CD4-positive, alpha-beta T cell treated with Interleukin-17A for 4 hours (primary cell): ENCODE measurements at places on chromosomes 3 and 15.

- no peak for DNase-seq
Observed at GRCh38 chr3:2301361-2301760, 202.7 kb downstream of the CNTN4 start.

- no peak for DNase-seq
Observed at GRCh38 chr3:160809453-160809852, 53.4 kb downstream of the PPM1L start.

DNA sequence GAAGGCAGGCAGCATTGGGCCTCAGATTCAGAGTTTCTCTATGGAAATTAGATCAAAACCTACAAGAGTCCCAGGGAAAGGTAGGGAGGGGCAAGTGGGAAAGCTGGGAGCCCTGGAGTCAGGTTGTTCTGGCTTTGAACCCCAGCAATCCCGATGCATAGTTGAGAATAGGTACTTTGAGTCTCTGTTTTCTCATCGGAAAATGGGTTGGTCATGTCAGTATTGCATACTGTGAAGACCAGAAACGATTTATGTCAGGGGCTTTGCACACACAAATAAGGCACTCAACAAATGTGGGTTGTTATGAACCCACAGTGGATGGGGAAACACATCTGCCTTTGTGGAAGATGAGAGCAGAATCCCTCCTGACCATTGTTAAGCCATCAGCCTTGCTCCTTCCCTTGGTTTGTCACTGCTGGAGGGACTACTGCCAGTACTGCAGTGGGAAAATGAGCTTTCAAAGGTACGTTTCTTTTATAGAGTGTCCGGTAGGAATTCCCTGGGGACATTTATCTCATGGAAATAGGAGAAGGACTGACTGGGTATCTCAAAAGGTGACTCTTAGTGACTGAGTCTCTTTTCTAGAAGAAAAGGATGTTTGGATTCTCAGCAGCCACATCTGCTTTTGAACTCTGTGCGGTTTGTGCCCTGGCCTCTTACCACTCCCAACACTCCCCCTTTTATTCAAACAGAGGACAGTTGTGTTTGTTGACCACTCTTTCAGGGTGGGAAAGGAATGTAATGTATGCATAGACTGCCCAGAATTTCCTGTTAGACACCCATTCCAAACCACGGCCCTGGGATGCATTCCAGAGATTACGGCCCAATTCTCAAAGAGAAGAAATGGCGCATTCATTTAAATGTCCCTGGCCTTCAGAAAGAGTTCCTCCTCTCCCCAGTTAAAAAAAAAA lies 54.6 kb upstream of the VILL start:
- no peak for DNase-seq

GRCh38 chr3:56921573-56922453 lies 120.1 kb upstream of the ARHGEF3 start:
- peak; percentile 58 for DNase-seq

- DNase-seq: no peak
Observed at GRCh38 chr3:123157209-123157597, 44.5 kb upstream of the SEC22A start.

- no peak for DNase-seq
Observed at GRCh38 chr3:195284842-195285241, 13.9 kb upstream of the XXYLT1 start.

- DNase-seq: no peak
Observed at GRCh38 chr3:39118931-39119660, 11.6 kb downstream of the TTC21A start.

DNA sequence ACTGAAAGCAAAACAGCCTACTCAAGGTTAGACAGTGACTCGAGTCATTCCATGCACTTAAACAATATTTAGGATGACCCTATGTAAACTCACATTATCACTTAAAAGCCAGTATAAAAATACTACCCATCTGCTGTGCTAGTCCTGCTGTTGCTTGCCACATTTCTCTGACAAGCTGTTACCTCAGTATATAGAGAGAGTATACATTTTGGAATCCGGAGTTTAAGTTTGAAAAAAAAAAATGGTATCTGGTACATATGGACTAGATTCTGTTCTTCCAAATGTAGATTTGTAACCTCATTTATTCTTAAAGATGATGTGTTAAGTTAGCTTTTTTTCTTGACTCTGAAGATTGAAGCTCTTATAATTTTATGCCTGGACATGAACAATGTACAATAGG lies 503.8 kb upstream of the TPRG1 start:
- DNase-seq: no peak

- DNase-seq: no peak
Observed at GRCh38 chr3:50165910-50166538, 10.9 kb downstream of the SEMA3F start.

DNA sequence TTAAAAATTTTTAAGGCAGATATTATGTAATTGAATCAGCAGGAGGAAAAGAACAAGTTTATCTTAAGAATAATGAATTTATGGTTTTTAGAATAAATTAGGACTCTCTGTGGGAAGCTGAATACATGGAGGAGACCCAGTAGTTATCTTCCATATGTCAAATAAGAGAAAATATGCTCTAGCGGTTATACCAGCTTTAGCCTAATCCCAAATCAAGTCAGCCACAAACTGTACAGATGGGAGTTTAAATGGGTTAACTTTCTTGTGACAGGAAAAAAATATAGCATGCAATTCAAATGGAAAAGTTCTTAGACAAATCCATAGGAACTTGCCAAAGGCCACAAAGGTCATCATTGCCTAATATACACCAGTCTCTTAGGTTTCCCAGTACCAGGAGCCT lies 84.3 kb downstream of the TTBK2 start:
- no peak for DNase-seq

DNA sequence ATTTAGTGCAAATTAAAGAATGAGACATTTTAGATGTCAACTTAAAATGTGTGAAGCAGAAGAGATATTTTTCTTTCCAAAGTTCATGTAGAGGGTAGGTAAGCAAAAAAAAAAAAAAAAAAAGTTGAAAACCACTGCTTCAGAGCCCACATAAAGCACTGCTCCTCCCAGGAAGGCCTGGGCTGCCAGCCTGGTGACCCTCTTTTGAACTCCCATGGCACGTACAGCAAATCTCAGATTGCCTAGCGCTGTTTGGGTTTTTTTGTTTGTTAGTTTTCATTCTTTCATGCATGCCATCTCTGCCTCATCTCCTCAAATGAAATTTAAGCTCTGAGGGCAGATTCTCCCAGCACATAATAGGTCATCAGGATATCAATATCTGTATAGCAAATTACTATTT lies 120.1 kb downstream of the SRGAP3 start:
- DNase-seq: no peak

GRCh38 chr3:13162549-13163320 lies 89.5 kb upstream of the IQSEC1 start:
- no peak for DNase-seq

GRCh38 chr15:72207558-72208085 lies 10.0 kb upstream of the GRAMD2A start:
- no peak for DNase-seq

DNA sequence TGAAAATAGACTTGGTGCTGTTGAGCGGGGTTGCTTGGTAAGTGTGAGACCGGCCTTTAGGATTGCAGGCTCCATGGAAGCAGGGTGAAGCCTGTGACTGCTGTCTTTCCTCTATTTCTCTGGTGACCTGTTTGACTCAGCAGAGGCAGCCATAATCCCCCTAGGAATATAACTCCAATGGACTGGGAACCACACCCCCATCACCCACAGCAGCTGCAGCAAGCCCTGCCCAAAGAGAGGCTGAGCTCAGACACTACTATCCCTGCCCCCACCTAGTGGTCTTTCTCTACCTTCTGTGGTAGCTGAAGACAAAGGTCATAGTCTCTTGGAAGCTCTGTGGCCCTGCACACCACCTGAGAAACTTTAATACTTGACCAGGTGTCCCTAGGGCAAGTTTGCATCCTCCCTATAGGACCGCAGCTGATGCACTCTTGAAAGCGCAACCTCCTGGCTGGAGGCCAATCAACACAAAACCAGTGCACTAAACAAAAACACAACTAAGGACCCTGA lies 133.6 kb upstream of the MRPL3 start:
- no peak for DNase-seq

DNA sequence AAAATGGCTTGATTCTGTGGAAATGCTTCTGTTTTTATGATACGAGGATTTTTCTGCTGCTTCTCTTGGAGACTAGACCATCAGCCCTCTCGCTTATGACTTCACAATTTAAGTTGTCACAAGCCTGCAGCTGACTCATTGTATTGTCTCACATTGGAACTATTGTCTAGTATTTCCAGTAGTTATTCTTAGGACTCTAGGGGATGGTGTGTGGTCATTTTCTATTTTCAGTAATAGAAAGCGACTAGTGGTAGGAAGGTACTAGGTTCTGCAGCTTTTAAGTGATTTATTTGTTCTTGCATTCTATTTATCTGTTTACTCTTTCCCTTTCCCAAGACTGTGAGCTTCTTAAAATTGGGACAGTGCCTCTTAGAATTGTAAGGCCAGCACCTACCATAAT lies 66.3 kb upstream of the CRTC3 start:
- no peak for DNase-seq
